ENCODE measurements at places on chromosomes 6 and 20.
A peak's percentile ranks its signal among the peaks of the same experiment; 100 is the strongest.

DNA sequence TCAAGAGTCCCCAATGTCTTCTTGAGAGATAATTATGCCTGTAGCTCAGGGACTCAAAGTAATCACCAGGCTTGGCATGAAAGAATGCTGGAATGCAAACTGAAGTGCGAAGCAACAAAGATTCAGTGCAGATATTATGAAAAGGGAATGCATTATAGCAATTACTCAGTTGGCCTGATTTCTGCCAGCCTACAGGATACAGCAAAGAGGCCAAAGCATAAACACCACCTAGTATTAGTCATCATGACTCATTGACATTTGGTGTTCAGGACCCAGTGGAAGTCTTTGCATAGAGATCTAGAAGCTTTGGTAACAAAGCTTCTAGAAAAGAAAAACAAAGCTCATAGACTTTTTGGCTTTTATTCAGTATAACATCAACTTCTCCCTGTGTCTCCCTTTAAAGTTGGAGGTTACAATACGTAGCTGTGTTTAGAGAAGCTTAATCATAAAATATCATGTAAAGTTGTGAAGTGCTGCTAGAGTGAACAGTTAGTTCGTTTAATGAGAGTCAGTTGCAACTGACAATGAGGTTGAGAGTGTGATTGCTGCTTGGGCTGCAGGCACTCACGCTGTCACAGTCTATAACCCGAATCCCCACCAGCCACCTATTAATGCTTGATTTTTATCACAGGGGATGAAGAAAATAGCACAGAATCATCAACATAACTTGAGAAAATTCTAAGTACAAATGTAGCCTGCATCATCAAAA lies 932.7 kb downstream of the TFAP2A start:
- no peak for DNase-seq

DNA sequence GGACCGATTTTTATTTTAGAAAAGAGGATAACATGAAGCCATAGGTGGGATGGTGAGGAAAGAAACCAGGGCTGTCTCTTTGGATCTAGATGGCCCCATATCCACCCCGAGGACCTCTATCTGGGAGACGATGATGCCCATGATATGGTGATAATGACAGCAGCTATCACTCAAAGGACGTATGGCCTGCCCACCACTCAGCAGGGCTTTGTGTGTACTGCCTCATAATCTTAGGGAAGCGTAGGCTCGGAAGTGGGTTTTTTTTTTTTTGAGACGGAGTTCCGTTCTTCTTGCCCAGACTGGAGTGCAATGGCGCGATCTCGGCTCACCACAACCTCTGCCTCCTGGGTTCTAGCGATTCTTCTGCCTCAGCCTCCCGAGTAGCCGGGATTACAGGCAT lies 8.2 kb upstream of the TAF8 start:
- no peak for DNase-seq

- no peak for DNase-seq
Observed at GRCh38 chr20:35583636-35584560, 31.7 kb upstream of the SPAG4 start.

GRCh38 chr6:169857343-169858292 lies 106.2 kb downstream of the ERMARD start:
- no peak for DNase-seq

DNA sequence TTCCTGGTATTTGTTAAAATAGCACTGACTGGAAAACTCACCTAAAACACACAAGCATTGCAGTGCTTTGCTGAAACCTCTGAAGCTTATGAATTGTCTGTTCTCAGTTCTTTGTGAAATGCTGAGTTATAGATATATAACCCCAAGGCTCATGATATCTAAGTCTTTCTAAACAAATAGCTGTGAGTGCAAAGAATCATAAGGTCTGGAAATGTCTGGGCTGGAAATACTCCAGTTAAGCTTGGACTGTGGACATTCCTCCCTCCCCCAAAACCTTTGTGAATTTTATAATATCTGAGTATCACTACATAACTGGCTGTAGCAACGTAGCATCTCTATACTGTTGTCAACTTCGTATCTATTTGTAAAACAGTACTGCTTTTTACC lies 69.1 kb downstream of the CBLN4 start:
- DNase-seq: no peak

DNA sequence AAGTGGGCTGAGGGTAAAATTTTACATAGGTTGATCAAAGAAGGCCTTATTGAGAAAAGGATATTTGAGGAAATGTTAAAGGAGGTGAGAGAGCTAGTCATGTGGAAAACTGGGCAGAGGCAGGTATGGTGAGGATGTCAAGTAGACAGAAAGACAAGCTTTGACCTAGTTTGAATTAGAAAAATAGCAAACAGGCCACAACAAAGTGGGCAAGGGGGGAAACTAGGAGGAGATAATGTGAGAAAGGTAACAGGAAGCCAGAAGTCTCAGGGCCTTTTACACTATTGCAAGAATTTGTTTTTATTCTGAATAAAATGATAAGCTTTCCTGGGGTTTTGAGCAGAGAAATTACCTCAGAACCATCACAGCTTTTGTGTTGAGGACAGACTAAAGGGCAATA lies 115.7 kb downstream of the RWDD2A start:
- no peak for DNase-seq

DNA sequence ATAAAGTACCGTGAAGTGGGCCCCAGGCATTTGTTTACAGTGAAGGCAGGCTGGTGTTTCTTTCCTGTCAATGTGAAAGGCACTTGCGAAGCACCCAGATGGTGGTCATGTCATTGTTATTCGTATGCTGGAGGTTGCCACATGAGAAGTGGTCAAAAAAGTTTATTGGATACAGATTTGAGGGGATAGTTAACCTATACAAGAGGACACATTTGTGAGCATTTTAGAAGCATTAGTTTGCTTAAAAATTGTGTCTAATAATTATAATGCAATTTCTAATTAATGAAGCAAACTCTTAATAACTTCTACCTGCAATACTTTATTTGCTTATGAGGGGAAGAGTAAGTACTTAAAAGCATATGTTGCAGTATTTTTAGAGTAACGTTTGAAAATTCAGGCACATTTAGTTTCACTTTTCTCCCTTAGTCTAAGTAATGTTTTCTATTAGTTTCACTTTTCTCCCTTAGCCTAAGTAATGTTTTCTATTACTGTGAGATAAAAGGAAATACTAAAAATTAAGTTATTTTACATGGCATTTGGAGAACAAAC lies 120.7 kb upstream of the CLDN20 start:
- DNase-seq: no peak

- DNase-seq: no peak
Observed at GRCh38 chr6:13985663-13986325, 61.0 kb downstream of the RNF182 start.

- no peak for DNase-seq
Observed at GRCh38 chr20:45254383-45255262, at the start of gene SLPI. Gene SLPI, minus strand, starts transcription at chr20:45254564. Its CDS starts 21 bp downstream, at chr20:45254543.

GRCh38 chr20:21809961-21810523 lies 104.6 kb downstream of the PAX1 start:
- no peak for DNase-seq

- DNase-seq: peak; percentile 53
Observed at GRCh38 chr6:835476-836160, 142.7 kb upstream of the EXOC2 start.

GRCh38 chr6:116218172-116218633 lies 35.7 kb downstream of the TSPYL4 start:
- no peak for DNase-seq

DNA sequence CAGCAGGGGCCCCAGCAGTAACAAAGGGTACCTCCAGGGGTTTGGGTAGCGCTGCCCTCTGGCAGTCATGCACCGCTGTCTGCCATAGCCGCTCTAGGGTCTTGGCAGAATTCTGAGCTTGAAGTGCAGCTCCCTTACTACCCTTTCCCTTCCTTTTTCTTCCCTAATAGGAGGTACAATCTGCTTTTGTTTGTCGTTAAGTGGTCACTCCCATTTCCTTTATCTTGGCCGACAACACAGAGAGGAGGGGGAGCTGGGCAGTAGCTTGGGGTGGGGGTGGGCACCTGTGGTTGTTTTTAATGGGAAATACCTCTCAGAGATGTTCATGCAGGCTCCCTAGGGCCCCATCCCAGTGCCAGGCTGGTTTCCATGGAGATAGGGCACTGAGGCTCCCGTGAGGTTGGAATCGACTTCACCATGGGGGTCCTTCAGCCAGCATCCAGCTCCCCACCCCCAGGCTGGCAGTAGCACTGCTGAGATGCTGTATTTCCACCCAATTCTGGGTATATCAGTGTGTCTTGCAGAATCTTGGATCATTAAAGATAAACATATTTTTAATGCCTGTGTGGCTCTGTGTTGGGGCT lies 18.6 kb downstream of the CCDC167 start:
- no peak for DNase-seq

GRCh38 chr6:107655245-107655644 lies 165.3 kb downstream of the SOBP start:
- no peak for DNase-seq

GRCh38 chr6:11614534-11615213 lies 77.1 kb downstream of the TMEM170B start:
- no peak for DNase-seq

- DNase-seq: no peak
Observed at GRCh38 chr20:49676581-49677291, 36.9 kb downstream of the B4GALT5 start.

DNA sequence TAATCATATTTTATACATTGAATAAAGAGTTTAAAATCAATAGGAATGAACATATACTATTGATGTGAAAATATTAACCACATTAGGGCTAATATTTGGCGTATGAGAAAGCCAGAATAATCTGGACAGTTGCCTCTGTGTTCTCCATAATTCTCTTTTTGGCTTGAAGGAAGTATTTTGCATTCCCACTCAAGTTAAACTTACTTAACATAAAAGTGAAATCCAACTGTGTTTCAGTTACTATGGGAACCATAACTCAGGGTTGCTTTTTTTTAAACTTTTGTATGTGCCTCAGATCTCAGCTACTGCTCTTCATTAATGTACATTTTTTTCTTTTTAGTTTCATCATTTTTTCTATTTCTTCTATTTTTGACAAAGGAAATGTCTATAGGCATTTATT lies 479.8 kb downstream of the NKAIN2 start:
- no peak for DNase-seq

DNA sequence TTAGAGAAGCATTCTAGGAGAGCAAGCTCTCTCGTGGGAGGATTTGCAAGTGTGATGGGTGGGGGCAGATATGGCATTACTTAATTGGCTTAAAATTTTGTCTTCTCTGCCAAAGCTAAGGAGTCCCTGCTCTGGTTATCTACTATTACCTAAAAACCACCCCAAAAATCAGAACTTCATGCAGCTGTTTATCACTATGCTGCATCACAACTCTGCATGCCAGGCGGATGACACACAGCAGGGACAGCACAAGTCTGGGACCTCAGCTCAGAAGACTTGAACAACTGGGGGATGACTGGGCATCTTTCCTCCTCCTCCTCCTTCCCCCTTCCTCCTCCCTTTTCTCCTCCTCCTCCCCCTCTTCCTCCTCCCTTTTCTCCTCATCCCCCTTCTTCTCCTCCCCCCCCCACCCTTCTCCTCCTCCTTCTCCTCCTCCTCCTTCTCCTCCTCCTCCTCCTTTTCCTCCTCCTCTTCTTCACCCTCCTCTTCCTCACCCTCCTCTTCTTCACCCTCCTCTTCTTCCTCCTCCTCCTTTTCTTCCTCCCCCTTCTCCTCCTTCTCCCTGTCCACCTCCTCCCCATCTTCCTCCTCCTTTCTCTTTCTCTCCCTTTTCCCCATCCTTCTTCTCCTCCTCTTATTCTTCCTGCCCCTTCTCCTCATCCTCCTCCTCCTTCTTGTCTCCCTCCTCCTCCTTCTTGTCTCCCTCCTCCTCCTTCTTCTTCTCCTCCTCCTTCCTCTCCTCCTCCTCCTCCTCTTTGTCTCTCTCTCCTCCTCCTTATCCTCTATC lies 218.6 kb upstream of the PMEPA1 start:
- DNase-seq: no peak

- no peak for DNase-seq
Observed at GRCh38 chr20:18995455-18995854, 181.9 kb downstream of the SCP2D1 start.

- no peak for DNase-seq
Observed at GRCh38 chr6:170160031-170160627, 130.7 kb downstream of the DLL1 start.

GRCh38 chr20:51811042-51811355 lies 8.7 kb upstream of the SALL4 start:
- no peak for DNase-seq

- no peak for DNase-seq
Observed at GRCh38 chr6:134296762-134297161, 21.1 kb downstream of the SGK1 start.

GRCh38 chr6:26124781-26125685 lies 37.8 kb downstream of the HFE start:
- no peak for DNase-seq

Data from head of caudate nucleus (tissue), 42 donors.